SJSA1 (cell line): ENCODE measurements at places on chromosomes 1 and 21. TPM values are rescaled to one million over a fixed set of nuclear protein-coding genes. Genes with fewer than 3 reads are reported as not detected.

Gene CD1D
- total RNA-seq, result not detected in 2 replicates

Gene RHOU
- 13.6 and 17.7 TPM in 2 replicates for total RNA-seq

Gene UBL4B
- total RNA-seq, result not detected in 2 replicates

Gene SPATA46
- not detected in 2 replicates for total RNA-seq

Gene TRABD2B
- total RNA-seq, result 0.16 and 0.75 TPM in 2 replicates

Gene VCAM1
- 11.0 and 15.1 TPM in 2 replicates for total RNA-seq

Gene AGO4
- 5.4 and 7.2 TPM in 2 replicates for total RNA-seq

Gene ARHGAP30
- not detected in 2 replicates for total RNA-seq

Gene RAB7B
- total RNA-seq, result 0.19 and 0.55 TPM in 2 replicates

Gene C1orf87
- not detected in 2 replicates for total RNA-seq

Gene KRTAP13-2
- total RNA-seq, result not detected in 2 replicates

Gene VANGL2
- 2.2 and 2.3 TPM in 2 replicates for total RNA-seq

Gene HEYL
- 12.7 and 14.4 TPM in 2 replicates for total RNA-seq

Gene SLC6A17
- 1.0 and 2.1 TPM in 2 replicates for total RNA-seq

Gene S100A14
- not detected in 2 replicates for total RNA-seq

Gene ZC3H11A
- 73.5 and 99.3 TPM in 2 replicates for total RNA-seq

Gene KRTAP25-1
- total RNA-seq, result not detected in 2 replicates

Gene PDC
- total RNA-seq, result not detected in 2 replicates

Gene BSND
- not detected in 2 replicates for total RNA-seq

Gene GPR153
- total RNA-seq, result 0.32 TPM in 1 of 2 replicates, not detected in the other

Gene L1TD1
- not detected in 2 replicates for total RNA-seq

Gene CD1E
- total RNA-seq, result not detected in 2 replicates

Gene MYCL
- total RNA-seq, result 5.3 and 8.1 TPM in 2 replicates

Gene PLEKHO1
- 76.2 and 90.1 TPM in 2 replicates for total RNA-seq

Gene OR6K3
- total RNA-seq, result not detected in 2 replicates

Gene ATP1A2
- 1.2 TPM in 1 of 2 replicates, not detected in the other for total RNA-seq

Gene HIVEP3
- 1.3 and 2.2 TPM in 2 replicates for total RNA-seq

Gene CHIA
- total RNA-seq, result not detected in 2 replicates

Gene MCOLN2
- 1.4 and 1.9 TPM in 2 replicates for total RNA-seq

Gene SELENBP1
- 21.6 and 31.1 TPM in 2 replicates for total RNA-seq

Gene TMEM81
- total RNA-seq, result 2.1 and 2.3 TPM in 2 replicates

Gene CCDC17
- 0.34 TPM in 1 of 2 replicates, not detected in the other for total RNA-seq

Gene KAZN
- total RNA-seq, result 2.2 and 4.2 TPM in 2 replicates

Gene SAMD13
- 1.3 TPM in 1 of 2 replicates, not detected in the other for total RNA-seq

Gene FCMR
- total RNA-seq, result 2.0 and 11.7 TPM in 2 replicates

Gene C4BPA
- total RNA-seq, result not detected in 2 replicates

Gene CD5L
- not detected in 2 replicates for total RNA-seq

Gene RGS18
- total RNA-seq, result not detected in 2 replicates

Gene C1orf167
- not detected in 2 replicates for total RNA-seq

Gene MIXL1
- total RNA-seq, result not detected in 2 replicates

Gene RPAP2
- total RNA-seq, result 19.1 and 21.9 TPM in 2 replicates

Gene LCE2A
- not detected in 2 replicates for total RNA-seq

Gene SPRR4
- total RNA-seq, result not detected in 2 replicates

Gene EPHA2
- 44.0 and 51.0 TPM in 2 replicates for total RNA-seq

Gene ADAMTS4
- not detected in 2 replicates for total RNA-seq

Gene KCNK2
- total RNA-seq, result not detected in 2 replicates

Gene NBPF4
- not detected in 2 replicates for total RNA-seq

Gene S100B
- total RNA-seq, result not detected in 2 replicates

Gene RNU5D-1
- not detected in 2 replicates for total RNA-seq

Gene KCNT2
- 0.05 and 0.25 TPM in 2 replicates for total RNA-seq

Gene FLVCR1
- total RNA-seq, result 9.6 and 18.8 TPM in 2 replicates
